ENCODE measurements at places on chromosomes 12 and 14.

DNA sequence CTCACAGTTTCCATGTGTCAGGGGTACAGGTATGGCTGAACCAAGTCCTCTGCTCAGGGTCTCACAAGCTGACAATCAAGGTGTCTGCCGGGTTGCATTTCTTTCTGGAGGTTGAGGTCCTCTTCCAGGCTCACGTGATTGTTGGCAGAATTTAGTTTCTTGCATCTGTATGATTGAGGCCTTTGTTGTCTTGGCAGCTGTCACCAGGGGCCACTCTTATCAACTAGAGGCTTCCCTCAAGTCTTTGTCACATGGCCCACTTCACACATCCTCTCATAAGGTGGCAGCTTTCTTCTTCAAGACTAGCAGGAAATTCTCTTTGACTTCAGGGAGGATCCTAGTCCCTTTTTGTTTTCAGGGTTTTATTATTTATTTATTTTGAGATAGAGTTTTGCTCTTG, 46.0 kb upstream of the FOS start:
- no peak for DNase-seq

- no peak for DNase-seq
Observed at GRCh38 chr12:27048822-27049752, 26.7 kb downstream of the MED21 start.

DNA sequence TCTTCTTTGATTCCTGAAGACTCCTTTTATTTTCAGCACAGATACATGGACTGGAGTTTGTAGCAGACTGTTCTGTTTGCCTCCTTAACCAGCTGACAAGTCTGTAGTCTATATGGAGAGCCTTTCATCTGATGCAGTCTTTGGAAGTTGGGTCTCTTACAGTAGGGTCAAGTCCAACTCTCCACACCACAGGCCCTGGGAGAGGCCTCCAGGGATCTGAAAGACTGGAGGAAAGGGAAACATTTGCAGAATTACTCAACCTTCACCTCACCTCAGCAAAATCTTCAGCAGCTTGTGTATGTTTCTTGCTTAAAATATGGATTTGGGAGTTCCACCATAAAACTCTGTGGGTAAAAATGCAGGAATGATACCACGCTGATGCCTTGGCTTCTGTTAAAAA, 188.4 kb downstream of the MSRB3 start:
- no peak for DNase-seq

- DNase-seq, result no peak
Observed at GRCh38 chr14:53596853-53597525, 359.6 kb downstream of the BMP4 start.

GRCh38 chr12:106892075-106892474, 63.6 kb upstream of the TMEM263 start:
- DNase-seq, result no peak

GRCh38 chr14:31122921-31123320, 84.7 kb downstream of the HECTD1 start:
- DNase-seq, result no peak

- DNase-seq, result no peak
Observed at GRCh38 chr14:99062772-99063418, 209.1 kb downstream of the BCL11B start.

DNA sequence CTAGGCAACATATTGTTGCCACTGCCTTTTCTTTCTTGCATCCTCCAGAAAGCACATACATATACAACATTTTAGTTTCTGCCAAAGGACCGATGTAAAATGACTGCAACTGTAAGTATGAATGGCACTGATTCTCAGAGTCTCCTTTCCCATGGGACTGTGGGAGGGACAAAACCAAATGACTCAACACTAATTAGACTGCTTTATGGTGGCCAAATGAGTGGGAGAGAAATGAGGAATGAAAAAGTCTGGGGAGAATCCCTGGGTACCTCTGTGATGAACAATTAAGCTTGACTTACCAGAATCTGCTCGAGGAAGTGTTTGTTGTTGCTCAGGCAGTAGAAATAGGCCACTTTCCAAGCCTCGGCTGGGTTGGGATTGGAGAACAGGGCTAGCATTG, 10.1 kb downstream of the ZFYVE26 start:
- no peak for DNase-seq

DNA sequence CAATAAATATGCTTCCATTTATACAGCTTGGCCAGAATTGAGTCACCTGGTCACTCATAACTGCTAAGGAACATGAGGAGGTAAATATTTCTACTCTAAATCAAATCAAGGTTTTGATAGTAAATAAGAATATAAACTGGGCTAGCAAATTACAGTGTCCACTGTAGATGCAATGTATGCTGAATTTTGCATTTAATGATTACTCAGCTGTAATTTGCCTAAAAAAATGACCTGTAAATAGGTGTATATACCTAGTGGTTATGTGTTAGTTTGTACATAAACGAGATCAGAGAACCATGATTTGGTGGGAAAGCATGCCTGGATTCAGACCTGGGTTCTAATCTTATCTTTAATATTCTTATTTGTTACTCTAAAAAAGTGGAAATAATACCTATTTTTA, 76.6 kb upstream of the CNTN1 start:
- DNase-seq, result no peak

- DNase-seq, result no peak
Observed at GRCh38 chr14:39343614-39344013, 88.6 kb downstream of the FBXO33 start.

DNA sequence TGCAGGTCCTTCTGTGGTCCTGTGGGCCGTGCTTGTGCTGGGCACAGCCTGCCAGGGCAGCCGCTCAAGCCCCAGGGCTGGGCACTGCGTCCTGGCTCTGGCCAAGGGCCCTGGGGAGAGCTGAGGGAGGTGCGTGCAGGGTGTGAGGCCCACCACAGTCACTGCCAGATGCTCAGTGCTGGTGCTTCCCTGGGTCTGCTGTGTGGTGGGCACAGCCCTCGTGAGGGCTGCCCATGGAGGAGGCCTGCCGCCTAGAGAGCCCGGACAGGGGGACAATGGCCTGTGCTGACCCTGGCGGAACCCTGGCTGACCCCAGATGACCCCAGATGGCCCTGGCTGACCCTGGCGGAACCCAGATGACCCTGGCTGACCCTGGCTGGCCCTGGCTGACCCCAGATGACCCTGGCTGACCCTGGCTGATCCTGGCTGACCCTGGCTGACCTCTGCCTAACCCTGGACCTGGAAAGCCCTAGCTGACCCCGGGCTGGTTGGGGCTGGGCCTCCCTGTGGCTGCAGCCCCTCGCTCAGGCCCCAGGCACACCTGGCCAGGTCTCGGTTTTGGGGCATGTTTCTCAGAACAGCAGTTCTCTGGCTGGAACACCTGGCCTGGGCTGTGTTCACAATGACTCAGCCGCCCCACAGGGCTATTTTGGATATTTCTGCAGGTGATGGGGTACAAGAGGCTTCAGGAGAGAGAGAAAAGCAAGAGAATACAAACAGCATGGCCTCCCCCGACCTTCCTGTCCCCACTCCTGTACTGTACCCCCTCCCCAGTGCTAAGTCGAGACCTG, 55.4 kb downstream of the TMEM121 start:
- DNase-seq, result no peak

- no peak for DNase-seq
Observed at GRCh38 chr12:54489857-54490256, 7.7 kb upstream of the NCKAP1L start.

DNA sequence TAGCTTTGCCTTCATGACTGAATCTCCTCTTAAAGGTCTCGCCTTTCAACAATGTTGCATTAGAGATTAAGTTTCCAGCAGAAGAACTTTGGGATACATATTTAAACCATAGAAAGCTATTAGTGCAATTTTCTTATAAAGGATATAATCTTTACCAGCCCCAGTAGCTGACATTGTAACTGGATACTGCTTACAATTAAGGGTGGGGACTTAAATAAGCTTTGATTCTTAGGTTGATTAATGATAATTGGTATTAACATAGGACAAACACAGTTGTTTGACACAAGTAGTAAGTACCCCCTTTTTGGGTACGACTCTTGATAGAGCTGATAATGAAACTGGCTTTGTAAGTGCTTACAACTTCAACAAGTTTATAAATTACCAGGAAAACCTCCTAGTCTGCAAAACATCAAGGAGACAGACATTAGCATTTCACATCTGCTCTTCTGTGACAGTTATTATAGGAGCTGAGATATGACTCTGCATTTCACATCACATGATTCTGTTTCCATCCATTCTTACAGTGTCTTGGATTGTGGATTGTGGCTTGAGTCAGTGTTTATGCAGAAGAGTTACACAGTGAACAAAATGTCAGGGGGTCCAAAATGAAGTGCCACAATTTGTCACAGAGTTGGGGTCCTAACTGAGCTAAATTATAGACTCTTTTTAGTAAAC, 249.1 kb upstream of the E2F7 start:
- DNase-seq, result no peak

GRCh38 chr12:100213016-100213891, 12.6 kb downstream of the ACTR6 start:
- DNase-seq, result no peak

GRCh38 chr12:119447126-119447525, 112.6 kb downstream of the CCDC60 start:
- no peak for DNase-seq

GRCh38 chr12:71128191-71128788, 29.5 kb downstream of the TSPAN8 start:
- DNase-seq, result no peak

GRCh38 chr12:4156317-4156716, 117.2 kb upstream of the CCND2 start:
- DNase-seq, result no peak

GRCh38 chr12:32718926-32719325, 36.8 kb downstream of the YARS2 start:
- no peak for DNase-seq

- no peak for DNase-seq
Observed at GRCh38 chr14:76597387-76597786, 163.9 kb upstream of the VASH1 start.

DNA sequence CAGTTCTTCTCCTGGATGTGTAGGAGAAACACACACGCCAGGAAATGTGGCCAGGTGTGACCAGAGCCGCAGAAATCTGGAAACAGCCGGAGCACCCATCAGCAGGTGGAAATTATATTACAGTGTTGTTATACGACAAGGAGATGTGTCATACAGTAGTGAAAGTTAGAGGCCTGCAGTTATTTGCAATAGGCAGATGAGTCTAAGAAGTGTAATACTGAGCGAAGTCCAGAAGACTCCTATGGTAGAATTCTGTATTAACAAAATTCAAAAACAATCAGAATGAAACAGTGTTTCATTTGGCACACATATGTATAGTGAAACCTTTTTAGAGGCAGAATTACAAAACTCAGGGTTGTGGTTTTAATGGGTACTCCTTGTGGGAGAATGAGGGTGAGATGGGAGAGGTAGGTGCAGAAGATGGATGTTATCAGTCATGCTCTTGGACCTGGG, 39.3 kb upstream of the AMN start:
- DNase-seq, result no peak

- no peak for DNase-seq
Observed at GRCh38 chr12:73677520-73678291, 859.9 kb upstream of the ATXN7L3B start.

GRCh38 chr12:2034633-2035430, 18.0 kb upstream of the CACNA1C start:
- peak; percentile 79 for DNase-seq

DNA sequence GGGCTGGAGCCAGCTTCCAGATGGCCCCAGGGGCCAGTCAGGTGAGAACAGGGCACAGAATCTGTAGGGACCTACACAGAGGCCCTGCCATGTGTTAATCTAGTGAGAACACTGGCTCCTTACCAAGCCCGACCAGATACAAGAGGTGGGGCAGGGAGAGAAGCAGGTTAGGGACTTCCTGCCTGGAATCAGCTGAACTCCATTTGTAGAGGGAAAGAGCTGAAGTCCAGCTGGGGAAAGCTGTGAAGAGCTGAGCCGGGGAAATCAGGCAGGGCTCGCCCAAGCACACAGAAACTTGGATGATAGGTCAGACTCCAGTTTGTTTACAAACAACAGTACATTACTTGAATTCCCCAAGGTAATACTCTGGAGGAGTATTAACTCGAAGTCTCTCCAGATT, 46.7 kb downstream of the PTGER2 start:
- no peak for DNase-seq

GRCh38 chr12:103456006-103456405, 39.8 kb downstream of the C12orf42 start:
- DNase-seq, result no peak

DNA sequence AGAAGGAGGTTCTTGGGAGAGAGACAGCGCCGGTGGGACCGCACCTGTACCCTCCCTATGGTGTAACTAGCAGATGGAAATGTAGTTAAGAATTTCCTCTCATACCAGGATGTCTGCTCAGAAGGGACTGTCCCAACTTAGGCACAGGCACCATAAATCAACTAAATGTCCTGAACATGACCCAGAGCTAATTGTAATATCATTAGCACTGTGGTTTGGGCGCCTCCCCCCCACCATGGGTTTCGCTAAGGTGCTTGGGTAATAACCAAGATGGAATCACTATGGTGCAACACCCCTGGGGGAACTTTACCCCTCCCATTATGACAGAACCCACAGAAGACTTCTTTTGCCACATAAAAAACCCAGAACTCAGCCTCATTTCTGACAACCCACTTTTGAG, 15.9 kb downstream of the ZNF641 start:
- no peak for DNase-seq

- DNase-seq, result no peak
Observed at GRCh38 chr14:22812744-22813143, 2.5 kb downstream of the SLC7A7 start.

GRCh38 chr14:95386536-95387095, 66.9 kb upstream of the CLMN start:
- no peak for DNase-seq

DNA sequence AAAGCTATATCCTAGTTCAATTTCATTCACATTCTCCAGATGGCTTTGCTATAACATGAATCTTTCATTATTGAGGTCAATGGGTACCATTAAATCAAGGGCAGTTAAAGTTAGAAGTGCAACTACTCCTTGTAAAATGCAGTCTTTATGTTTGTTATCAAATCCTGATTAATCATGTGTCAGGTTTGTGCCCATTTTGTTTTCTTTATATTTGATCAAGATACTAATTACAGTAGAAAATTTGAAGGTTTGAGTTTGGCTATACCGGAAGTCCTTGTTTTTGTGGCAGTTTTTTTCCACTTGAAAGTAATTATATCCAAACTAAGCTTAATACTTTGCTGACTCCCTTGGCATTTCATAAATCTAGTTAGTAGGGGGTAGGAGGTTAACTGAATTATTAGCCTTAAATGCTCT, 513.0 kb downstream of the DIO2 start:
- no peak for DNase-seq

DNA sequence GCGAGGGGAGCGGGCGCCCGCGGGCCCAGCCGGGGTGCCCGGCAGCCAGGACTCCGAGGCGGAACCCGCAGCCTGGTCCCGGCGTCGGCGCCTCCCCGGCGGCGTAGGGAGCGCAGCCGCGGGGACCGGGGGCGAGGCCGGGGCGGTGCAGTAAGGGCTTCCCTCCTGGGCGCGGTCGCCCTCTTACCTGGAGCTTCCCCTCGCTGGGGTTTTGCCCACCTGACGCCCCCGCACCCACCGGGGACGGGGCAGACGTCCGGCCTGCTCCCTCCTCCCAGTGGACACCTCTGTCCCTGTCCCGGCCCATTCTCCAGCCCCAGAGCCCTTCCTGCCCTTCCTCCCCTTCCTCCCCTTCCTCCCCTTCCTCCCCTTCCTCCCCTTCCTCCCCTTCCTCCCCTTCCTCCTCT, 413 bp upstream of the TUBA1C start:
- DNase-seq, result no peak

- no peak for DNase-seq
Observed at GRCh38 chr12:59268295-59268809, 327.5 kb upstream of the SLC16A7 start.

Data from amygdala (tissue), 56 donors.